Pancreas (tissue), 10 donors: ENCODE measurements at places on chromosomes 16 and 17. TPM values are rescaled to one million over a fixed set of nuclear protein-coding genes. Genes with fewer than 3 reads are reported as not detected.

The VMO1 gene
- total RNA-seq: 0.28 TPM

The SOX9 gene
- total RNA-seq: 39.3 TPM

The SLC13A2 gene
- 0.42 TPM for total RNA-seq

GRCh38 chr16:86515777-86516622 is 5.7 kb downstream of the FOXF1 start:
- no peaks in the 10 kb centered on the region for H3K4me1 ChIP-seq
- peaks cover 63% of the 10 kb centered on the region for H3K27me3 ChIP-seq
- no peaks in the 10 kb centered on the region for H3K36me3 ChIP-seq
- H3K4me3 ChIP-seq: no peak overlapping the region
- H3K27ac ChIP-seq: no peak overlapping the region

GRCh38 chr16:54510685-54511221 is 224.2 kb upstream of the IRX3 start:
- H3K36me3 ChIP-seq: no peaks in the 10 kb centered on the region
- no peak for DNase-seq
- no peaks in the 10 kb centered on the region for H3K4me1 ChIP-seq
- no peak overlapping the region for H3K4me3 ChIP-seq
- H3K27me3 ChIP-seq: no peaks in the 10 kb centered on the region
